ENCODE measurements at places on chromosomes 7 and 10.

GRCh38 chr7:80721883-80722615, 83.6 kb downstream of the CD36 start:
- DNase-seq = peak; percentile 46

- no peak for DNase-seq
Measured at GRCh38 chr7:104629408-104629807, 301.0 kb downstream of the LHFPL3 start.

GRCh38 chr10:71087622-71088021, 124.7 kb upstream of the UNC5B start:
- DNase-seq = no peak

DNA sequence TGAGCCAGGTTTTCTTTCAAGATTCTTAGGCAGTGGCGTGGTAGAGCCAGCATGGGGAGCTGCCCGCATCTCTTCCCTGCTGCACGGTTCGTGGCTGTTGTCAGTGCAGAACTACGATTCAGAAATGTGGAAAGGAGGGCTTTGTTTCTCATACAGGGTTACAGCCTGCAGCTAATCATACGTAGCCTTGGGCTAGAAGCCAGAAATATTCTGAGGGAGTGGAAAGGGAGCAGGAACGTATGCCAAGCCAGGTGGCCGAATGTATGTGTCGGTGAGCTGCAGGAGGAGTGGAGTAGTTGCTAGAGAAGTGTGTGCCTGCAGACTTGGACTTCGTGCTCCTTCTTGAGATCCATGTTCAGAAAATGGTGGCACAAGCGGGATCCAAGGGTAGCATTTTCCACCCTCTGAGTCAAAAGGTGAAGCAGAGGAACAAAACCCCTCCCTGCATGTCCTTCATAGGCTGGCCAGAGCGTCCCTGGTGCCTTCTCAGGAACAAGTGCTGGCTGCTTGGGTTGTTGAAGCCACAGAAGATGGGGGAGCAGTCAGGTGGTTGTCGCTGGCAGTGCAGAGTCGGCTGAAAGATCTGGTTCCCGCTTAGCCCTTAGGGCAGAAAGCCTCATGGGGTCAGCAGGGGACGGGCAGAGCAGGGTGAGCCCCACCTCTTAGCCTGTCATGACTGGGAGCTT, 40.9 kb downstream of the LANCL2 start:
- no peak for DNase-seq

- no peak for DNase-seq
Measured at GRCh38 chr7:17608114-17608833, 309.8 kb downstream of the AHR start.

DNA sequence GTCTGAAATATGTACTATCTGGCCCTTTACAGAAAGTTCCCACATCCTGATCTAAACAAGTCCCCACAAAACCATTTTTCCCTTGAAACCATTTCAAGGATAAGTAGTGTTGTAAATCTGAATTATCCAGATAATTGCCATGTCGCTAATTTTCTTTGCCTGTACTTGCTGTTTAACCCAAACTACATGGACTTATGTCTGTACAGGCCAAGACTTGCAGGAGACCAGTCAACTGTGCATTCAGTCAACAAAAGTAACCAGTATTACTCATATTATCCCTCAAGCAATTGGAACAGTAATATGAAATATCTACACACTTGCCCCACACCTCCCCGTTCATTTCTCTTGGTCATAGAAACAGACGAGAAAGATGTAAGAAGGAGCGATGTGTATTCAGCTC, 347.8 kb upstream of the NFE2L3 start:
- DNase-seq = no peak

- DNase-seq = no peak
Measured at GRCh38 chr10:97490592-97490991, 7.6 kb downstream of the MMS19 start.

GRCh38 chr7:69149804-69150782, 448.2 kb upstream of the AUTS2 start:
- DNase-seq = no peak
